ENCODE measurements at places on chromosomes 12 and 14.

- DNase-seq, result no peak
Observed at GRCh38 chr12:105581420-105581819, 250.9 kb downstream of the C12orf75 start.

- no peak for DNase-seq
Observed at GRCh38 chr14:20409226-20409625, 4.1 kb downstream of the TEP1 start.

DNA sequence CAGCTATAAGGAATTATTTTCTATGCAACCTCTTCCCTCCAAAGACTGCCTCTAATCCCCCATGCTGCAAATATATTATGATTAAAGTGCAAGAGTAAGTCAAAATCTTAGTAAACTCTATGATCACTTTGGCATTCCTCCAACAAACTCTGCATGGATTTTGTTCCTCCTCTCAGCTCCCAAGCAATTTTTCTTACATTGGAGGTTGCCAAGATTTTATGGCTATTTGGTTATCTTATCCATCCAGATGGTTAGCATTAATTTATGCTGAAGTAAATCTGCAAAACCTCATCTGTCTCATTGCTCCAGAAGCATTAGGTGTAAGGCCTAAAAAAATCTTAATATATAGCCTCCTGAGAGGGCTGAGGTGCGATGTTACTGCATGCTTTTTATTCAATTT is 228.1 kb downstream of the CHST11 start:
- no peak for DNase-seq

GRCh38 chr12:70317781-70318180 is 48.3 kb upstream of the KCNMB4 start:
- no peak for DNase-seq

DNA sequence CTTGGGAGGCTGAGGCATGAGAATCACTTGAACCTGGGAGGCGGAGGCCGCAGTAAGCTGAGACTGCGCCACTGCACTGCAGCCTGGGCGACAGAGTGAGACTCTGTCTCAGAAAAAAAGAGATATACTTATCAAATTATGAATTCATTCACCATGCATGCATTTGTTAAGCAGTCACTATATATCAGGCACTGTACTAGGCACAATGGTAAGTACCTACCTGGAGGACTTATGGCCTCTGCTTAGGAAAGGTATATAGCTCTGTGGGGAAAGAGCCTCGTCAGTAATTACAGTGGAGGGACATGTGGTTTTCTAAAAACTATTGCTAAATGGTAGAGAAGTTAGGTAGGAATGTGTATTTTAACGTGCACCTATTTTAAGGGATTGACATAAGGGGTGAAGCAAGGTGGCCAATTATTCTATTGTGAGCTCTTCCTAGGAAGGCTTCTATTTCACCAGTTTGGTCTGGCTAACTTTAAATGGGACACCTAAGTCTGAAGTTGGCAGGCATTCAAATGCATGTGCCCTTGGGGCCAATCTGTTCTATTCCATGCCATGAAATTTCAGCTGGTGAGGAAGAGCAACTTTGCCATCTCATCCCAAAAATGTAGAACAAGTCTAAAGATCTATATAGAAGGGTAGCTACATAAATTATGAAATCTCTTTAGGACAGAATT is 15.0 kb downstream of the TCP11L2 start:
- no peak for DNase-seq
